ENCODE measurements at places on chromosomes 7 and 10. TPM values are rescaled to one million over a fixed set of nuclear protein-coding genes. Genes with fewer than 3 reads are reported as not detected.

NANOS1 gene
- 1.4 TPM for total RNA-seq

CCL24 gene
- 2.4 TPM for total RNA-seq

GRCh38 chr10:16470747-16471146 is 33.9 kb downstream of the PTER start:
- H3K4me1 ChIP-seq = no peaks in the 10 kb centered on the region
- DNase-seq = no peak
- no peaks in the 10 kb centered on the region for H3K36me3 ChIP-seq
- H3K27me3 ChIP-seq = no peaks in the 10 kb centered on the region
- H3K4me3 ChIP-seq = no peak overlapping the region

GJD4 gene
- not detected for total RNA-seq

GRCh38 chr10:9786576-9786975 is 1231.1 kb upstream of the CELF2 start:
- H3K4me3 ChIP-seq = no peak overlapping the region
- H3K27me3 ChIP-seq = no peaks in the 10 kb centered on the region
- H3K27ac ChIP-seq = no peak overlapping the region
- H3K4me1 ChIP-seq = no peaks in the 10 kb centered on the region

CYP2E1 gene
- total RNA-seq = 4.6 TPM

KCND2 gene
- 4.2 TPM for total RNA-seq

- H3K27ac ChIP-seq = no peak overlapping the region
- H3K27me3 ChIP-seq = no peaks in the 10 kb centered on the region
- DNase-seq = no peak
- H3K4me1 ChIP-seq = no peaks in the 10 kb centered on the region
Measured at GRCh38 chr7:34069676-34070075, 164.3 kb downstream of the BMPER start.

- H3K4me1 ChIP-seq = no peaks in the 10 kb centered on the region
- DNase-seq = no peak
- no peak overlapping the region for H3K4me3 ChIP-seq
Measured at GRCh38 chr10:76126607-76127527, 695.4 kb downstream of the LRMDA start.

EVX1 gene
- not detected for total RNA-seq

- H3K4me3 ChIP-seq = no peak overlapping the region
- peak; percentile 58 for DNase-seq
- H3K27ac ChIP-seq = no peak overlapping the region
- no peaks in the 10 kb centered on the region for H3K36me3 ChIP-seq
- H3K4me1 ChIP-seq = no peaks in the 10 kb centered on the region
Measured at GRCh38 chr7:158275711-158276413, 311.8 kb downstream of the PTPRN2 start.

DNA sequence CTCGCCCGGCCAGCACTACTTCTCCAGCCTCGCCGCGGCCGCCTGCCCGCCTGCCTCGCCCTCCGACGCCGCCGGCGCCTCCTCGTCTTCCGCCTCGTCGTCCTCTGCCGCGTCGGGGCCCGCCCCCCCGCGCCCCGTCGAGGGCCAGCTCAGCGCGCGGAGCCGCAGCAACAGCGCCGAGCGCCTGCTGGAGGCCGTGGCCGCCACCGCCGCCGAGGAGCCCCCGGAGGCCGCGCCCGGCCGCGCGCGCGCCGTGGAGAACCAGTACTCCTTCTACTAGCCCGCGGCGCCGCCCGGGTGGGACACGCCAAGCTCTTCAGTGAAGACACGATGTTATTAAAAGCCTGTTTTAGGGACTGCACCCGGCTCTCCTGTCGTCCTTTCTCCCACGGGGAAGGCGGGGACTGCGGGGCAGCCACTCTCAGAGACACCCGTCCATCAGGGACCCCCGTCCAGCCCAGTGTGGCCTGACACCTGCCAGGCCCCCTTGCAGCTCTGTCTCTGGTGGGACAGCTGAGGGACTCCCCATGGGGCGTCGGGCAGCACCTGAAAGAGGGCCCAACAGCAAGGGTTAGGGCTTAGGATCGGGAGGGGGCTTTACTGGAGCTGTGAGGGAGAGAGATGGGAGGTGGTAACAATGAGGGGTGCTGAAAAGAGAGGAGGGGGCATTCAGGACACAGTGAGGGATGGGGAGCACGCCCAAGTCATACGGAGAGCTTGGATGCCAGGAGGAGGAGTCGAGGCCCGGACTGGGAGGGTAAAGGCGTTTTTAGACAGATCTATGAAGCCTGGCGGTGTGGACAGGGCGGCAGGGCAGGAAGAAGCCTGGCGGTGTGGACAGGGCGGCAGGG is 34.7 kb downstream of the SPDYE6 start:
- H3K4me1 ChIP-seq = no peaks in the 10 kb centered on the region
- no peaks in the 10 kb centered on the region for H3K36me3 ChIP-seq
- no peak for DNase-seq
- H3K27ac ChIP-seq = no peak overlapping the region

CCDC3 gene
- 119 TPM for total RNA-seq

SYT15B gene
- 2.7 TPM for total RNA-seq

TUBAL3 gene
- total RNA-seq = not detected

CNPY1 gene
- total RNA-seq = not detected

AKR1C8 gene
- not detected for total RNA-seq

PROSER2 gene
- total RNA-seq = 8.0 TPM

DNA sequence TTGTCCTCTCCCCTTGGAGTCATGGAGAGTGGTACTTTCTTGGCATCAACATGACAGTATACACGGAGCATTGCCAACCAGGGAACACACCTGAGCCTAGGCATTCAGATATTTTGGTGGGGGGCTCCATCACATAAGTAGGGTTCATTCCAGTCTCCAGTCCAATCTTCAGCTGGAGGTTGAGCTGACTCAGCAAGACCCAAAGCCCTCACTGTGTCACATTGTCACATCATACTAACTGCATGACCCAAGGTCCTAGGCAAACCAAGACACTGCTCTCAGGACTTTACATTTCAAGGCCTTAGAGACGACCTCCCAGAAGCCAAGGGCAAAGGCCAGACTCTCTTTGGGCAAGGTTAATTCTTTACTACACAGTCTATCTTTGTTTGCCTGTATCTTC is 190.1 kb downstream of the TMEM178B start:
- no peak overlapping the region for H3K4me3 ChIP-seq
- no peak overlapping the region for H3K27ac ChIP-seq
- no peak for DNase-seq
- H3K27me3 ChIP-seq = no peaks in the 10 kb centered on the region
- no peaks in the 10 kb centered on the region for H3K36me3 ChIP-seq
- H3K4me1 ChIP-seq = no peaks in the 10 kb centered on the region

IKZF1 gene
- 24.4 TPM for total RNA-seq

DNA sequence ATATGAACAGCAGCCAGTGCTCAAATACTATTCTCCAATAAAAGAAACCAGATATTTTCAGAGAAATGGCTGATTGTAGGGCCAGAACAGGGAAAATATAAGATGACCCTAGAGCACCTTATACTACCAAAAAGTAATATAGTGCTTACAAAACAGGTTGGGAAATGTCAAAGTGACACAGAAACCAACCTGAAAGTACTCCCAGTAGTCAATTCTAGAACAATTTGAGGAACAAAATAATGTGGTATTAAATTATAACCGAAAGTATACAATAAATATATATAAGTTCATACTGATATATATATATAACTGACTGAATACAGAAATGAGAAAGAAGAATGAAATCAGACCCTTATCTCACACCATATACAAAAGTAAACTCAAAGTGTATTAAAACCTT is 657.2 kb upstream of the PHF14 start:
- H3K4me3 ChIP-seq = no peak overlapping the region
- no peaks in the 10 kb centered on the region for H3K4me1 ChIP-seq
- H3K27me3 ChIP-seq = no peaks in the 10 kb centered on the region
- H3K36me3 ChIP-seq = no peaks in the 10 kb centered on the region

GRCh38 chr7:1163121-1163520 is 3.1 kb upstream of the ZFAND2A start:
- H3K4me1 ChIP-seq = no peaks in the 10 kb centered on the region
- no peak for DNase-seq
- H3K36me3 ChIP-seq = no peaks in the 10 kb centered on the region
- no peaks in the 10 kb centered on the region for H3K27me3 ChIP-seq

DNA sequence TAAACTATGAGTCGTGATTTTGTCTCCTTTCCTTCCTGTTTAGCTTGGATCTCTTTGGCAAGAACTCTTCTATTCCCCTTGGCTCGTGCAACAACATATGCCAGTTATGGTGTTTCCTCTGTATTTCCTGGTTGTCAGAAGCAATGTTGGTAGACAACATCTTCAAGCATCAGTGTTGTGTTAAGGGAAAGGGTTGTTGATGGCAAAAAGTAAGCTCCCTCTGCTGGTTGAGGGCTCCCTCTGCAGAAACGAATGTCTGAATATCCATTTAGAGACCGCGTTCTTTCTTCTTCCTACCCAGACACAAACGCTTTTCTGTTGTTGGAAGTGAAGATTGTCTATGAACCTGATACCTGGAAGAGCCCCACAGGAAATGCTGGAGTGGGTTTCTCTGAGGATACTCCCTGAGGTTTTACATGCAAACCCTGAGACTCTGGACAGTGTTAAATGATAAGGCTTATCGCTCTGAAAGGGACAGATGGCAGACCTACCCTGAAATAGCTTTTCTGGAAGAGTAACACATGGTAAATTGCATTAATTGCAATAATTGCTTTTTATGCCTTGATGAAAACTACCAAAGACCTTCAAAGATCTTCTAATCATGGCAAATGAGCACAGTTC is 23.5 kb upstream of the C1QL3 start:
- no peaks in the 10 kb centered on the region for H3K36me3 ChIP-seq
- no peak for DNase-seq
- no peak overlapping the region for H3K4me3 ChIP-seq
- no peaks in the 10 kb centered on the region for H3K27me3 ChIP-seq

DNA sequence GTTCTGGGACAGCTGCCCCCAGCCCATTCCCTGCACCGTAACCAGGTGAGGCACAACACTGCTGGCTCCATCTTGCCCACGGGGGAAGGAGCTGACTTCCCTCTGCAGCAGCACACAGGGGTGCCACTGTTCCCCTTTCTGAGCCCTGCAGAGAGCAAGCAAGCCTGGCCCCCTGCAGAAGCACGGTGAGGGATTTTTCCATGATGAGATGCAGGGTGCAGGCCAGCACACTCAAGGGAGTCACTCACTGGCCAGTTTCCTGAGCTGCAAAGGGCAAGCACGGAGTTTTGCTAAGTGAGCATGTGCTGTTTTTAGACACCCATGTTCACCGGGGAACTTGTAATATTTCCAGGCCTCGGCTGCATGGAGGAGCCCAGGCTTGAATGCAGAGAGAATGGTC is 176.6 kb downstream of the PIP4K2A start:
- H3K4me1 ChIP-seq = no peaks in the 10 kb centered on the region
- no peak overlapping the region for H3K27ac ChIP-seq
- DNase-seq = no peak
- H3K27me3 ChIP-seq = no peaks in the 10 kb centered on the region

GRCh38 chr10:29630205-29631048 is 4.3 kb downstream of the SVIL start:
- H3K27ac ChIP-seq = peak overlapping the region; percentile 57
- H3K36me3 ChIP-seq = no peaks in the 10 kb centered on the region

- no peak for DNase-seq
- H3K4me1 ChIP-seq = no peaks in the 10 kb centered on the region
- no peaks in the 10 kb centered on the region for H3K27me3 ChIP-seq
- H3K36me3 ChIP-seq = no peaks in the 10 kb centered on the region
Measured at GRCh38 chr7:7321681-7322080, 139.3 kb downstream of the C1GALT1 start.

GRCh38 chr10:108620821-108621534 is 1302.3 kb downstream of the XPNPEP1 start:
- H3K4me1 ChIP-seq = no peaks in the 10 kb centered on the region
- no peaks in the 10 kb centered on the region for H3K36me3 ChIP-seq
- no peak for DNase-seq

CYP26C1 gene
- 0.21 TPM for total RNA-seq

GRCh38 chr7:87600130-87601124 is at the start of gene ABCB1:
Gene ABCB1, minus strand, starts transcription at chr7:87600884. Its CDS starts 700 bp downstream, at chr7:87600184.
- peak; percentile 61 for DNase-seq
- H3K36me3 ChIP-seq = no peaks in the 10 kb centered on the region
- H3K4me3 ChIP-seq = peak within 1 kb of the TSS; percentile 17
- H3K27ac ChIP-seq = no peak within 1 kb of the TSS
- H3K4me1 ChIP-seq = no peaks in the 10 kb centered on the region

MLXIPL gene
- 4.5 TPM for total RNA-seq

STOX1 gene
- total RNA-seq = 0.39 TPM

GRCh38 chr7:120272261-120272660 is 714 bp upstream of the KCND2 start:
- no peak for DNase-seq
- no peaks in the 10 kb centered on the region for H3K4me1 ChIP-seq
- H3K4me3 ChIP-seq = peak overlapping the region; percentile 35
- no peaks in the 10 kb centered on the region for H3K36me3 ChIP-seq

ADAM12 gene
- total RNA-seq = 9.4 TPM

- no peaks in the 10 kb centered on the region for H3K4me1 ChIP-seq
- no peaks in the 10 kb centered on the region for H3K27me3 ChIP-seq
- DNase-seq = no peak
- no peak overlapping the region for H3K4me3 ChIP-seq
- H3K27ac ChIP-seq = no peak overlapping the region
- peaks cover 8% of the 10 kb centered on the region for H3K36me3 ChIP-seq
Measured at GRCh38 chr7:74400420-74401136, 53.1 kb upstream of the GTF2IRD1 start.

MRPL32 gene
- 42.9 TPM for total RNA-seq

- H3K36me3 ChIP-seq = no peaks in the 10 kb centered on the region
- H3K4me1 ChIP-seq = peaks cover 7% of the 10 kb centered on the region
- H3K4me3 ChIP-seq = no peak overlapping the region
Measured at GRCh38 chr10:92121686-92122492, 169.0 kb downstream of the CPEB3 start.

PRSS37 gene
- not detected for total RNA-seq

CRPPA gene
- 2.1 TPM for total RNA-seq

All from aorta (tissue), 5 donors.